ENCODE measurements at places on chromosomes 5 and 9.

DNA sequence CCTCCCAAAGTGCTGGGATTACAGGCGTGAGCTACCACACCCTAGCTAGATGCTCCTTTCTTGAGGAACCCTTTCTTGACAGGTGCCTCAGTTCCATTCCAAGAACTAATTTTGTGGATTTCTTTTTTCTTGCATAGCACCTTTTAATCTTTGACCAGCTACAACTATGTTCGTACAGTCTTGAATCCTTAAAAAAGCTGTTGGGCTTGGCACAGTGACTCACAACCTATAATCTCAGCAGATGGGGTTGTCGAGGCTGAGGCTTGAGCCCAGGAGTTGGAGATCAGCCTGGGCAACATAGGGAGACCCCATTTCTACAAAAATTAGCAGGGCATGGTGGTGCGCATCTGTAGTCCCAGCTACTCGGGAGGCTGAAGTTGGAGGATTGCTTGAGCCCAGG is 1.3 kb upstream of the ZER1 start:
- DNase-seq = no peak

- no peak for DNase-seq
Observed at GRCh38 chr9:86977205-86977835, 30.0 kb upstream of the GAS1 start.

- no peak for DNase-seq
Observed at GRCh38 chr9:27771803-27772545, 198.7 kb upstream of the C9orf72 start.

DNA sequence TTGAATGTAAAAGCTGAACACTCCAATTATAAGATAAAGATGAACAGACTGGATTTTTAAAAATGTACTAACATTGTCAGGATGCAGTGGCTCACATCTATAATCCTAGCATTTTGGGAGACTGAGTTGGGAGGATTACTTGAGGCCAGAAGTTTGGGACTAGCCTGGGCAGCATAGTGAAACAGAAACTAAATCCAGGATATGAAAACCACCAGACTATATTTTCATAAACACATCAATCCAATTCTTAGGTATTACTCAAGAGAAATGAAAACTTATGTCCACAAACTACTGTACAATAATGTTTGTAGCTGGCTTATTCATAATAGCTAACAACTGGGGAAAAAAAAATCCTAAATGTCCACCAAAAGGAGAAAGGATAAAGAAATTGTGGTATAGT is 26.8 kb upstream of the NAA35 start:
- DNase-seq = no peak

All from stimulated activated CD8-positive, alpha-beta memory T cell treated with anti-CD3 and anti-CD28 coated beads, Interleukin-7, amount 100 ng/mL, for 24 hours (primary cell).